ENCODE measurements at places on chromosomes 7 and 10.
A peak's percentile ranks its signal among the peaks of the same experiment; 100 is the strongest.

DNA sequence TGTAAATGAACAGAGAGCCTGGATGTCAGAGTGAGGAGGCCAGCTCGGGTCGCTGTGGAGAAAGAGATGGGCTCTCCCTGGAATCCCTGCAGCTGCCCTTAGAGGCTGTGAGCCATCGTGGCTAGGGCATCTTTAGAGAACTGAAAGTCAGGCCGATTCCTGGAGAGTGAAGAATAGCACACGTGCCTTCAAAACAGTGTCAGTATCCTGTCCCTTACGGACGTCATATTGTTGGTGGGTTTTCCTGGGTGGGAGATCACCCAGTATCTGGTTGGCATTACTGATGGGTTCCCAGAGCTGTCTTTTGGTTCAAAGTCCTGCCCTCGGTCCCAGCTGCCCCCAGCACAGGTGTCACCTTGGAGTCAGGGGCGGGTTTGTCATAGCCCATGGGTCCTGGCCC, 25.3 kb downstream of the IKZF1 start:
- ATAC-seq: peak; percentile 66

- no peak for ATAC-seq
These were observed 1167.3 kb upstream of the CELF2 start for GRCh38 chr10:9850415-9850814.

- no peak for ATAC-seq
These were observed 255.1 kb upstream of the MKLN1 start for GRCh38 chr7:131072505-131073091.

DNA sequence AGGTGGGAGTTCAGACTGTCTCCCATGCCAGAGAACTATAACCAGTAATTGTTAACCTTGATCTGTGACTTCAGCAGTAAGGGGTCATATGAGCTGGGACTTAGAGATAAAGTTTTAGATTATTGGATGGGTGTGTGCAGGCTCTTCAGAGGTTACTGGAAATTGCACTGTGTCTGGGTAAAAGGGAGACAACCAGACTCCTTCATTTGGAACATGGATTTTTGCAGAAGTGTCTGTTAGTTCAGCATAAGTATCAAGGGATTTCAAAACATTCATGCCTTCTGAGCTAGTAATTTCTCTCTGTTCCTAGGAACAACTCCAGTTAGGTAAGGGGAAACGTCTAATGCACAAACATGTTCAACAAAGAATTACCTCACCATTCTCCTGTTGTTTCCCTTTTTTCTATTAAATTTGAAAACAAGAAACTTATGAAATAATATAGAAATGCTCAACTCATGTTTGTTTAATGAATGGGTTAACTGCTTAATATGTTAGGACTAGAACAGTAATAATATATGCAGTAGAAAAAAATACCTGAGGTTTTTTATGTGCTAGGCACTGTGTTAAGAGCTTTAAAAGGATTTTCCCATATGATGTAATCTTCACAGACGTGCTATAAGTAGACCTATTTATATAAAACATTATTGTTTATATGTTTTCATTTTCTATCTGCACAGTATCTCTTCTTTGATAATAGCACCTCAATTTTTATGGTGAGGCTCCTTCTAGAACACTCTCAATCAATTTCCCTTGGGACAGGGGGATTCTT, 233.0 kb downstream of the CACNA2D1 start:
- no peak for ATAC-seq

DNA sequence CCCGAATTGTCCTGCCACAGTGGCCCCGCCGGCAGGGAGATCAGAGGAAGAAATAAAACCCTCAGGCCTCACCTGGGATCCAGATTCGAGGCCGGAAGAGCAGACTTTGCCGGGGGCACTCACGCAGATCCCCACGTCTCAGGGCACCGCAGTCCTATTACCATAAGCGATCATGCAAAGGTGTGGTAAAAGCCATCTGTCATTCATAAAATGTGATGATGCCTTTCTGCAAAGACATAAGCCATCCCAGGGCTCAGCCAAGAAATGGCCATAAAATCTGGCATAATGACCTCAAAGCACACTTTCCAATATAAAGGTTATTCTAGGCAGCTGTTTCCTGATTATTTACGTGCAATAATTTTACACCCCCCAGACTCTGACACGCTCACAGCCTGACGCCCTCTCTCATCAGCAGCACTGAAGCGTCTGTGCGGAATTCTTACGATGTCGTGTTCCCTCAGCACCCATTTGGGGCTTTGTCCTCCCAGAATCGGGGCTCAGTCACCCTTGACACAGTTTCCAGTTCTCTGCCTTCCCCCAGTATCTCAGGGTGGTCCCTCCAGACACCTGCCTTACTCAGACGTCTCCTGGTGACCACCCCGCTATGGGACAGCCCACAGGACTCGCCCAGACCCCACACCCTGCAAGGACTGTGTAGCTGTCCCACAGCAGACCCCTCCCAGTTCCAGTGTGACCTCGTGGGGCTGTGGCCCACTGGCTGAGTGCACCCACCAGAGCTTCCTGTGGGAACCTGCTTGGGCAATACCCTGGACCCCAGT, 74.3 kb upstream of the FAM20C start:
- ATAC-seq: no peak
